Stimulated activated CD4-positive, alpha-beta T cell treated with anti-CD3 and anti-CD28 coated beads, Interleukin-4, amount 100 ng/mL, for 48 hours (primary cell): ENCODE measurements at places on chromosomes 5 and 9.

GRCh38 chr9:121860744-121861143 is 209.3 kb downstream of the DAB2IP start:
- DNase-seq, result no peak

DNA sequence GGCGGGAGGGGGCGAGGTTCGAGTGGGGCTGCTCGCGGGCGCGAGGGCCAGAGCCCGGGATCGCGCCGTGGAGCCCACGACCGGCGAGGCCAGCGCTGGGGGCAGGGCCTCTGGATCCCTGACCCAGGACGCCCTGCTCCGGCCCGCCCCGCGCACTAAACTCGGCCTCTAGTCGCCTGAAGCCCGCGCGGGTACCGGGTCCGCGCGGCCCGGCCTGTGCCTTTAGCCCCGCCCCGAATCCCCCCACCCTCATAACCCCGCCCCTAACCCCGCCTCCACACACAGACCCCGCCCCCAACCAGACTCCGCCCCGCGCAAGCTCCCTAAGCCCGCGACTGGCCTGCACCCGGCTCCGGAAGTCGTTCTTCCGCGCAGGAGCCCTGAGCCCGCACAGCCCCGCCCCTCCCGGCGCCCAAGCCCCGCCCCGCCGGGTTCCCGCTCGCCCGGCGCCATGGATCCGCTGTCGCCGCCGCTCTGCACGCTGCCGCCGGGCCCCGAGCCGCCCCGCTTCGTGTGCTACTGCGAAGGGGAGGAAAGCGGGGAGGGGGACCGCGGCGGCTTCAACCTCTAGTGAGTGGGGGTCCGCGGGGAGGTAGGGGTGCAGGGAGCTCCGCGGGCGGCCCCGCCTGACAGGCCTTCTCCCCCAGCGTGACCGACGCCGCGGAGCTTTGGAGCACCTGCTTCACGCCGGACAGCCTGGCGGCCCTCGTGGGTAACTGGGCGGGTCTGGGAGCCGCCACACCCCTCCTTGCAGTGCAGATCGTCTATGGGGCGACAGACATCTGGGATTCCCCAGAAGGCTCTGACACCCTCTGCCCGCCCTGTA is at the start of gene PAXX:
PAXX (plus strand) TSS at position 430 of the 826 bp plus-strand sequence; CDS start at position 452, 22 bp downstream.
- peak; percentile 95 for DNase-seq

DNA sequence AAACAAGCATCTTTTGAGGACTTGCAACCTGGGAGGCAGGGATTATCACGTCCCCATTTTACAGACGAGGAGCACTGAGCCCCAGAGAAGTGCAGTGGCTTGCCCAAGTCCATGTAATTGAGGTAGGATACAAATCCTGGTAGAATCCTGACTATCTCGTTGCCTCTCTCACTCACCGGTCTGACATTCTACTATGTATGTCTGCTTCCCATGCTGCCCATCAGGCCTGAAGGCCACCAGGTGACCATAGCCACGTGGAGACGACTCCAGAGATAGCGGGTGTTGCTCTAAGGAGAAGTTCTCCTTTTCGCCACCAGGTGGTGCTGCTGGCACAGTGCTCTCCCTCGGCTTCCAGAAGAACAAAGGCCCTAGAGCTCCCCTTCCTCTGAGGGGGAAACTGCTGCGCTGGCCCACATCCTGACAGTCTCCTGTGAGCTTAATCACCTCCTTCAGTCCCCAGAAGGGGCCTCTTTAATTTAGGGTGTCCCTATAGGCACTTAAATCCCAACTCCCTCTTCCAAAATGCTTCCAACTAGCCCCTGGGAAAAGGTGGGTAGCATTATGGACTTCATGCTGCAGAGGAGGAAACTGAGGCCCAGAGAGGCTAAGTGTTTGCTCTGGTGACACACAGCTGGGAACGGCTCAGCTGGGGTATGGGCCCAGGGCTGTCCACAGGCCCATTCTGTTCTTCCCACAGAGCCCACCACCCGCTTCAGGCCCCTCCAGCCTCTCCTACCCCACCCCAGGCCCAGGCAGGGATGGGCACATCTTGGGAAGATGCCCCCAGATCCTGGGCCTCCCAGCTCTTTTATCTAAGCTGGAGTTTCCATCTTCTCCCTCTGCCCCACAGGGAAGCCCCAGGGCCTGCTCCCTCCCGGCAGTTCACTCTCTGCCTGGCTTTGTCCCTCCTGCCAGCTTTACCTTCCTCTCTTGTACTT is 6.4 kb downstream of the SLC34A1 start:
- DNase-seq, result peak; percentile 86

DNA sequence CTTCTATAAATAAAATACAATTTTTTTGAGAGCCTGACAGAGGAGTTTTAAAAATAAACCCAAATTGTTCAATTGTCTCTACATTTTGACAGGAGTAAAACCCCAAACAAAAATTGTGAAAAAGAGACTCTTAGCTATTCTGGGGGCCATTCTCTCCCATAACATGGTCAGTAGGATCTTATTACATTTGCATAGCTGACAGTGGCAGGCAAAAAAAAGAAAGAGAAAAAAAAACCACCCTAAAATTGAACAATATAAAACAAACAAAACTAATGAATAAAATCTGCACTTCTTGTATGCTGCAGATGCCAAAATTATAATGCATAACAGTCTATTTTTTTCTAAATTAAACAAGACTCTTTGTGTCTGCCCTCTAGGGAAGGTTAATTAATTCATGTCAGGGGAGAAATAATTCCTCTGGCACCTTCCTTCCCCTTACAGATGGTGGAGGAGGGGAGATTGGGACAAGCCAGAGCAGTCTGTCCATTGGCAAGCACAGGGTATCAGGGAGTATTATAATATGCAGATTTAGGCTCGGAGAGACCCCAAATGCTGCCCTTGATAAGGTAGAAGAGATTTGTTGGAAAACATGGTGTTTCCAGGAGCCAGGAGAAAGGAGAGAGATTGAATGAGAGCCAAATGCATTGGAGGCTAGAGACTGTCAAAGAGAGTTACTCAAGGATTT is 79.7 kb upstream of the CDH6 start:
- DNase-seq, result no peak

DNA sequence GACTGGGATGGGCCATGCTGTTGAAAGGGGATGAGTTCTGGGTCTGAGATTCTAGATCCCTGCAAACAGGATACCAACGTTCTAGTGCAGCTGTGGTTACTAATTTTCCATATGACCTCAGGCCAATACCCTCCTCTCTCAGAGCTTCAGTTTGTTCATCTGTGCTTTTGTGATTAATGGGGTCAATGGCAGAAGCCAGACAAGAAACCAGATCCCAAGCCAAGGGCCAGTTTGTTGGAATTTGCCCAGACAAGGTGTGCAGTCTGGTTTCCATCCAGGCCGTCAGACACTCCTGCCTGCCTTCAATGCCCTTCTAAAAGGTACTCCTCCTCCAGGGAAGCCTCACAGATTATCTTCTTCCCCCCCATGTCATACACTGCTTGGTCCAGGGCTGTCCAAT is 11.4 kb downstream of the MYORG start:
- no peak for DNase-seq

DNA sequence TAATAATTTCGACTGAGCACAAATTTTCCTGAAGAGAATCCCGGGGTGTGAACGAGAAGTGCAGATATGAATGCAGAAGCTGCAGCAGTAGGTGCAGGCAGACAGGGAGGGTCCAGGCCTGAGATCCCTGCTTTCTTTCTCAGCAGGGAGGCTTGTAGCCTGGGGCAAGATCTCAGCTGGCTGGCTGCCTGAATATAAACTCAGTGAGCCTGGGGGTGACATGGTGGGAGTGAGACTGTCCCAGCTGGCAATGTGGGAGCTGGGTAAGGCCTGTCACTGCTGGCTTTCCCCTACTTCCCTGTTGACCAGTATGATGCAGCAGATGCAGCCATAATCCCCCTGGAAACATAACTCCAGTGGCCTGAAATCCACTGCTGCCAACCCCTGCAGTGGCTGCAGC is 325.2 kb downstream of the CETN3 start:
- no peak for DNase-seq

DNA sequence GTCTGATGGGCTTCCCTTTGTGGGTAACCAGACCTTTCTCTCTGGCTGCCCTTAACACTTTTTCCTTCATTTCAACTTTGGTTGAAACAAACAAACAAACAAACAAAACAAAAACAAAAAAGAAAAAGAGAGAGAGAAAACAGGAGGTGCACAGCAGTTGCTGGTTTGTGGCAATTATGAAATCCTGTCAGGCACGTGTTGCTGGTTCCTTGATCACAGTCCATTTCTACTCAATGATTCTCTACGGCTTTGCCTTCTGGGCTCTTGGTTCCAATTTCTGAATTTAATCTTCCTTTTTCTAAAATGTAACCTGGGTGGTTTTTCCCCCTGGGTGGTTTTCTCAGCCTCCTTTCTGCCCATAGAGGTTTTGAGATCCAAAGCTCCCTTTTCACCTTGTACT is 17.8 kb upstream of the PANK3 start:
- DNase-seq, result no peak

- DNase-seq, result no peak
Measured at GRCh38 chr9:84297162-84297821, 43.3 kb downstream of the SLC28A3 start.

DNA sequence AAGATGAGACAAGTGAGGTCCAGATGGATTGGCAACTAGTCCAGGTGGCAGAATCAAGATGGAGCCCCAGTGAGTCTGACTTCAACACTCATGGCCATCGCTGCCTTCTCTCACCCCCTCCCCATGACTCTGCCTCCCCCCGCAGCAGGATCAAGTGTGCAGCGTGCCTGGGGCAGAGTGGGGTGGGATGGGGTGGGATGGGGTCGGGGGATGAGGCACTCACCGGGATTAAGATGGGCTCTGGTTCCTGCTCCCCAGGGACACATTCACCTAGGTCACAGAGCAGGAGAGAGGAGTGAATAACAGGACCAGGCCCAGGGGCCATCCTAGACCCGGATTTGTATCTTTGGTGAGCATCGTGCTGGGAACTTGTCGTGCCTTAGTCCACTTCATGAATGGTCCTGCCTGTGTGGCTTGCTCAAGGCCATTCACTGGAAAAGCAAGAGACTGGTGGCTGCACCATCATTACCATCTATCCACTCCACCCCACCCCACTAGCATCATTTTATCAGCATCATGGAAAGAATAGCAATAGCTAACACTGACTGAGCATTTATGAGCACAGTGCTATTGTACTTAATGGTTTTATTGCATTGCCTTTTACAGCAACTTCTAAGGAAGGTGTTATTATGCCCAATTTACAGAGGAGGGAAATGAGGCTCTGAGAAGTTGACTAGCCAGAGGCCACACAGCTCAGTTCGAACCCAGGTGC is 8.5 kb downstream of the AMBP start:
- no peak for DNase-seq

- DNase-seq, result no peak
Measured at GRCh38 chr9:7549249-7549648, 250.3 kb downstream of the DMAC1 start.

GRCh38 chr5:96691503-96692303 is 29.5 kb downstream of the CAST start:
- no peak for DNase-seq

- no peak for DNase-seq
Measured at GRCh38 chr5:154776167-154776566, 21.0 kb downstream of the LARP1 start.

GRCh38 chr5:153223376-153223775 is 267.1 kb upstream of the GRIA1 start:
- DNase-seq, result no peak
